ENCODE measurements at places on chromosomes 1 and 21.

DNA sequence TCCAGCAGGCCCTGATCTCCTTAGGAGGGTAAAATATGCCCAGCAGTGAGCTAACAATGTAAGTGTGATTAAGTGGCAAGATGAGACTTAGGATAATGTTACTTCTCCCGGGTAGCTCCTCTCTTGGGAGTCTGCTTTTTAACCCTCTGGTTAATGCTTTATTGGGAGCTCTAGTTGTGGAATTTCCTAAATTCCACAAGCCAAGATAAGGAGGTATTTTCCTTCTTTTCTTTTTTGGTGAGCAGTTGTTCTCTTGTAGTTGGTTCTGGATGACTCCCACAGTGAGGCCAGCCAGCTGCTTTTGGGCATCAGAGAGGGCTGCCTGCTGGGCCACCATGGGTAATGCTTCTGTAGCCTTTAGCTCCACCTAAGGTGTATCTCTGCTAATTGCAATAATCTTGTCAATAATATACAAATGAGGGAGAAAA lies 19.3 kb downstream of the C1orf52 start:
- peak; percentile 41 for DNase-seq

- DNase-seq: no peak
Observed at GRCh38 chr1:40519517-40519916, 10.9 kb downstream of the EXO5 start.

DNA sequence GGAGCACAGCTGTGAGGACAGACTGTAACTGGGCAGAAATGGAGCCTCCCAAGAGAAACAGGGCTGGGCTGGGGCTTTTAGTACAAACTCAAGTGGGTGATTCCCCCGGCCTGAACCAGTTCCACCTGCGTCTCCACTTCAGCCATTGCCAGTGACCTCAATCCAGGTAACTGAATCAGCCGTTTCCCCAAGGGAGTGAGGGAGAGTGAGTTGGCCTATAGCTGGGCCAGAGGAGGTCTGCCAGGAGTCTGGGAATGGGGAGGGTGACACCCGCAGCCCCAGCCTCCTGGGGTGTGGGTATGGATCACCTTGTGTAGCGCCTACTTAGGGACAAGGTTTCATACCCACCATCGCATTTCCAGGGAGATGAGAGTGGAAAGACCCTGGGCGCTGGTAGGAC lies 8.5 kb downstream of the SLC26A9 start:
- DNase-seq: no peak

GRCh38 chr1:93738075-93738622 lies 56.5 kb upstream of the BCAR3 start:
- peak; percentile 98 for DNase-seq

DNA sequence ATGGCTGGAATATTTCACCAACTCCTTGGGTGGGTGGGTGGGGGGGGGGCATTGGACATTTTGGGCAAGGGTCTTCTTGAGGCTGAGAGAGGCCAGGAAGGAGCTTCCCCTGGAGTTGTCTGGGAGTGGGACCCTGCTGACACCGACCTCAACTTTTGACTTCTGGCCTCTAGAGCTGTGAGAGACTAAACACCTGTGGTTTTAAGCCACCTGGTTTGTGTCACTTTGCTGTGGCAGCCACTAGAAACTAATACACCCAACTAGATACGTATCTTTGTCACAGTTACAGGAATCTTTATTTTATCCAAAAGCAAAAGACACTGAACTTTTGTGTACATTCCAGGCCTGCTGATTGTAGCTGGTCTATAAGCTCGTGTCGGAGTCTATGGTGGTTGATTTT lies 9.9 kb upstream of the RIPK4 start:
- no peak for DNase-seq

GRCh38 chr1:210739627-210740026 lies 394.3 kb downstream of the KCNH1 start:
- DNase-seq: no peak

- DNase-seq: no peak
Observed at GRCh38 chr1:214506972-214507431, 44.4 kb downstream of the PTPN14 start.

DNA sequence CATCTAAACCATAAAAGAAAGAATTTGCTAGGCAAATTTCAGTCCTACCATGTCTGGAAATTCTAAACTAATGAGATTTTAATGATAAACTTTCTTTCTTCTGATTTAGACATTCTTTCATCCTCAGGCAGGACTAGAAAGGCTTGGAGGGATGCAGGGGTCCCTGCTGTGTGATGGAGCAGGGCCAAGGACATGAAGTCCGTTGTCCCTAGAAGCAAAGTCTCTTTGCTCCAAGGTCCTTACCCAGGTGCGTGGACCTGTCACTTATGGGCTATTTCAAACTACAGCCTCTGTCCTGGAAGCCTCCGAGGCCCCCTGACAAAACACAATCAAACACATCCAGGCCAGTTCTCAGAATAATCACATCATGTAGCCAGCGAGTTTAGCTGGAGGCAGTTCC lies 26.6 kb downstream of the URB1 start:
- no peak for DNase-seq

- DNase-seq: peak; percentile 98
Observed at GRCh38 chr1:2133039-2133878, 61.3 kb downstream of the FAAP20 start.

GRCh38 chr21:14814991-14815390 lies 249.8 kb downstream of the NRIP1 start:
- peak; percentile 58 for DNase-seq

- DNase-seq: no peak
Observed at GRCh38 chr21:44711327-44712202, at the start of gene TSPEAR. Gene TSPEAR (minus strand): TSS chr21:44711572. CDS start chr21:44711514, 58 bp downstream.

DNA sequence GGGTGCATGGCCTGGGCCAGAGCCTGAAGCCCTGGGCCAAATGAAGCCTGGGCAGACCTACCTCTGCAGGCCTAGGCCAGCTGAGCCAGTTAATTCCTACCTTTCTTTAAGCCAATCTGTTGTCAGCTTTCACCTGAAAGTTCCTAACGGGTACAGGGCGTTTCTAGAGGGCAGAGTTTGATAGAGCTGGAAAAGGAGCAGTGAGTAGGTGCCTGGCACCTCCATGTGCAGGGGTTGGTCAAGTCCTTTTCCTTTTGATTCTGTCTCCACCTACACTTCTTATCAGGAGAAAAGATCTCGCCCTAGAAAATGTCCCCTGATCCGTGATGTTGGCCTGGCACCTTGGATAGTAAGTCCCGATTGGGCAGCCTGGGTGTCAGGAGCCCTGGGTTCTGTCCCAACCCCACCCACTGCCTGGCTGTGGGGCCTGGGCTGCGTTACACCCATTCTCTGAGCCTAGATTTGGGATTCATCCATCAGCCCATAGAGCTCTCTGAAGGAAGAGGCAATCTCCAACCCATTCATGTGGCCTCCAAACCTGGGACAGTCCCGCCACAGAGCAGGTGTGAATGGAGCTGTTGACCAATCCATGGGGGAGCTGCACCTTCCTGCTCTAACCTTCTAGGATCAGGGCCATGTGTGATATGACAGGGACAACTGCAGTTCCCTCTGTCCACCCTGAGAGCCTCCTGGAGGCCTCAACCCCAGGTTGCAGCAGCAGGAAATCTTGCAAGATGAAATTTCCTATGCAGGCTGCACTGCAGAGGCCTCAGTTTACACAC lies 304.3 kb downstream of the MATN1 start:
- no peak for DNase-seq

GRCh38 chr1:115679141-115679611 lies 37.4 kb downstream of the VANGL1 start:
- peak; percentile 62 for DNase-seq

DNA sequence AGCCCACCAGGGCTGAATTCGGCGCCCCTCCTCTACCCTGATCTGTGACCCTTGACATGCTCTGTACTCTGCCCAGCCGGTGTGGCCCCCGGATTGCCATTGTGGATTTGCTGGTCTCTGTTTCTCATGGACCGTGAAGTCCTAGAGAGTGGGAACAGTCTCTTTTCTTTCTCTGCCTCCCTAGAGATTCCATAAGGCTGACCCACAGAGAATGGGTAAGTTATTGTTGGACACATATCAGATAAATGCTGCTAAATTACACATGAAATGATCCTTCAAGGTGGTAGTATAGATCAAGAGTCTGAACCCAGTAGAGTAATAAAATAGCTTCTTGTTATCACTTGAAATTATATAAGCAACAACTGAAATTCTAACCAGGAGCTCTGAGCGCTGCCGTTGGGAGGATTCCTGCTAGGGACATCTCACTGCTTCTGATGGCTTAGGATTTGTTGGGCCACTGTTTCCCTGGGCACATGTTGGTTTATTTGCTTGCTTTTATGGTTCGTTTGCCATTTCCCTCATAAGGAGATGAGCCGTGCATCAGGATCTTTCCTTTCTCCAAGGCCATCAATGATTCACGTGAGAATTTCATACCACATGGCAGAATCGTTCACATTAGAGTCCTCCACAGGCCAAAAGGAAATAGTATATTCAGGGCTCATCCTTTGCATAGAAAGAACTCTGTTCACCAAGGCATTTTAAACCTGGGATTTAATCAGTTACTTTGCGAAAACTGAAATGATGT lies 111.9 kb downstream of the ZBTB18 start:
- DNase-seq: peak; percentile 64

DNA sequence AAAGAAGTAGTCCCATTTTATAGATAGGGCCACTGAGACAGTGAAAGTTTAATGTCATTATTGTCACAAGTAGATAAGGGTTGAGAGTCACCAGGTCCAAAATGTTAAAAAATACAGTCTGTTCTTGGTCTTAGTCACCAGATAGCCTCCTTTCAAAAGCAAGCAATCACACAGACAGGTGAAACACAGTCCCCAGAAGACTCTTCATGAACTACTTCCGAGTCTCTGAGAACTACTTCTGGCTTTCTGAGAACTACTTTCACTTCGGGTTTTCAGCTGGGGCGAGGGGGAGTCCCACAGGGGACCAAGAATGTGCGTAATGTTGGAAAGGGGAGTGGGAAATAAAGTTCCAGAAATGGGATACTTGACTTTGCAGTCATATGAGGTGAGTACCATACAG lies 143.2 kb downstream of the HHIPL2 start:
- no peak for DNase-seq

DNA sequence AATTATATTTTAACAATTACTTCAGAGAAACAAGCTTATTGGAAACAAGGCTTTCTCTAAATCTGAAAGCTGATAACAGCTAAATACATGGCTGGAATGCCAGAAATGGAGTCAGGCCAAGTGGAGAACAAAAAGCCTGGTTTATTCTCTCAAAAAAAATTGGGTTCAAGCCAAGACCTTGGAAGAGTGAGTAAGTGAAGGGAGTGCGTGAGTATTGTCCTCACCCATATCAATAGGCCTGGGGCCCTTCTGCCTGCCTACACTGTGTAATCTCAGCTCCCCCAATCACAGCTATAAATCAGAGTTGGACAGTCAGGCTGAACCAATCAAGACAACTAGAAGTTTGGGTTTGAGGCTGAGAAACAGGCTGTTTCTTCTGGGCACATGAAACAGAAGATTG lies 7.4 kb downstream of the KYAT3 start:
- peak; percentile 91 for DNase-seq

GRCh38 chr1:100266741-100267140 lies 725 bp downstream of the RTCA start:
- DNase-seq: no peak

DNA sequence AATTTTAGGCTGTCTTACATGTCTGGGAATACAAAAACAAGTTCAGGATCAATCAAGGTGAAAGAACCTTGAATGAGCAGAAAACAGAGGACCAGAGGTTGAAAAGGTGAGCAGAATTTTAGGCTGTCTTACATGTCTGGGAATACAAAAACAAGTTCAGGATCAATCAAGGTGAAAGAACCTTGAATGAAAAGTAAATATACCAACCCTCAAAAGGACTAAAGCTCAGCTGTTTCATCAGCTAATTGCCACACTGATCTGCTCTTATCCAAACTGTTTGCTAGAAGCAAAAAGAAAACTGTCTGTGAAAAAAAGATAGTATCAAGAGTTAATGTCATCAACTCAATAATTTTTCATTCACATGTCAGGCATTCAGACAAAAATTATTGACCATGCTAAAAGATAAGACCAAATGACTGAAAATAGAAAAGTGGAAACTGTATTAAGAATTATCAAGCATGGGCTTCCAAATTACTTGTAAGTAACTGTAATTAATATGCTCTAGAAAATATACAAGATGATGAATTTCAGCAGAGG lies 69.2 kb downstream of the LTN1 start:
- DNase-seq: no peak

DNA sequence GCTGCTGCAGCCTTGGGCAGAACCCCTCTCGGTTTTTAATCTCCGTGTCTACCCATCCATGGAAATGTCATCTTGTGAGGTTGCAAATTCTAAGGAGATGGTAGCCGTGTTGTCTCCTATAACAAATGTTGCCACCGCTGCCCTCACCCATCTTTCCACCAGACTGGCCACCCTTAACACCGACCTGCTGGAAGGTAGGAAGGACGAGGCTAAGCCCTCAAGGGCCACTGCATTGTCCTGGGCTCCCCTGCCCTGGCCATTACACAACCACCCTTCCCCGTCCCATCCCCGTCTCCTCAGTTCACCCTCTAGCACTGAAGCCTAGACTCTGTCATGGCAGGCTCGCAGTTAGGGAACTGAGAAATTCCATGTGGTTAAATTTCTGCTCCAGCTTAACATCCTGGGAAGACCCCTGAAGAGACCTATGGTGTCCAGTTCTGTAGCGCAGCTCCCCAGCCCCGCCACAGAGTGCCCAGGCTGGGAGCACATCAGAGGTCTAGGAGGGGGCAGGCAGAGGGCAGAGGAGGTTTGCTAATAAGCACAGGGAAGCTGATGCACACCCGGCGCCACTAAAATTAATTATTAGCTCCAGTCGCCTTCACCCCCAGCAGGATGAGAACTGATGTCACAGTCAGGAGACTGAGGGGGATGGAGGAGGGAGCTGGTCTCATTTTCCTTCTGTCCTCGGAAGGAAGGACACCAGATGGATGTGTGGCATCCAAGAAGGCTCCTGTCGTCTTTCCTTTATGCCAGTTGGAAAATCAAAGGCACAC lies 38.3 kb downstream of the STUM start:
- DNase-seq: no peak

GRCh38 chr1:84611796-84612195 lies 37.6 kb upstream of the CTBS start:
- DNase-seq: peak; percentile 28

- no peak for DNase-seq
Observed at GRCh38 chr21:45543371-45543709, 1.1 kb upstream of the SLC19A1 start.

GRCh38 chr1:96865731-96866685 lies 144.4 kb downstream of the PTBP2 start:
- DNase-seq: peak; percentile 89

GRCh38 chr1:38210021-38210894 lies 163.7 kb upstream of the POU3F1 start:
- DNase-seq: no peak

DNA sequence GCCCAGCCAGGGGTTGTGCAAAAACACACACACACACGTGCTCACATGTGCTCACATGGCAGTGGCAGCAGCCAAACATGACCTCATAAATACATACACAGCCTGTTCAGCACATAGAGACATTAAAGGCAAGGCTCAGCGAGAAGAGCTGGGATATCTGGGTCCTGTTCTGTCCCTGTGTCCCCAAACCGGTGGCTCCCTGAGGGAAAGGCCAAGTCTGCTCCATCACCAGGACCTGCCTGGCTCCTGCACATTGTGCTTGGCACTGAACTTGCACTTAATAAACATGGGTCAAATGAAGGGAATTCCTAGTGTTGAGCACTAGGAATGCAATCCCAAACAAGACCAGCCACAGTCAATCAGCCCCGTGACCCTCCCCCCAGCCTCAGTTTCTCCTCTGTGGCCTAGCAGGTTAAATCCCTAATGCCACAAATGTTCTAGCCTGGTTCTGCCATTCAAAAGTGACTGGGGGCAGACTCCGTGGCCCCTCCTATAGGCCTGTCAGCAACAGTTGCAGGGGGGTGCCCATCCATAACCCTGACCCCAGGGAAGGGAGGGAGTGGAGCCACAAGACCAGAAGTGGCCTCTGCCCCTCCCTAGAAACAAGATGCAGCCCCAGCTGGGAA lies 160.9 kb upstream of the VAMP3 start:
- DNase-seq: no peak

Data from fibroblast of skin of abdomen (primary cell).